Urinary bladder (tissue), 4 donors: ENCODE measurements at places on chromosomes 1 and 21.

DNA sequence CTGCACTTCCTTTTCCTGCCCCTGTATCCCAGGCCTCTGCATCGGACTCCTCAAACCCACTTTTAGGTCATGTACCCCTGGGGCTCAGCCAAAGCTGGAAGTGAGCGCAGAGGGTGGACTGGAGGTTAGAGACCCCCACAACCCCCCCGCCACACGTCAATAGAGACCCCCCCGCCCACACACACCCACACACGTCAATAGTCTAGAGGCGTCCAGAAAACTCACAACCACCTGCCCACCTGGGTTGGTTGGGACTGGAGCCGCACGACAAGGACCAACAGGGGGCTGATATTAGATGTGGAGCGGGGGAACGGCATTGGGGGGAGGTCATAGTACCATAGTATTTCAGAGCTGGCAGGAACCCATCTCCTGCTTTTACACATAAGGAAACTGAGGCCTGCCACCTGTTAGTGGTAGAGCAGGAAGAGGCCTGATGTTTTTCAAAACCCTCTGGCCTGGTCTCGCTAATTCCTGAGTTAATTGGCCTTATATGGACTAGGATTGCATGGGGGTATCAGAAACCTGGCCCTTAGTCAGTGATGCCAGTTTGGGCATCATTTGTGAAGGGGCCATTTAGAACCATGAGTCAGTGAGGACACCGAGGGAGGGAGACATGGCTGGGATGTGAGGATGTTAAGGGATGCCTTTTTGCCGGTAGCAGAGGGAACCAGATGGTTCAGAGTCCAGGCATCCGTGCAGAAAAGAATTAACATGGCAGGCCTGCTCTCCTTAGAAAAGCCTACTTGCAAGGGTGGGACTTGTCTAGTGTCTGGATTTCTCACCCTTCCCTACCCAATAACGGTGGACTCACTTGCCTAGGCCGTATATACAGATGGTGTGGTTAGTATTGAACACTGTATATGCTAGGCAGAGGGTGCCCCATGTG is 1.1 kb downstream of the NENF start:
- DNase-seq, result no peak

- no peak for DNase-seq
These were observed 1.7 kb downstream of the HSPG2 start for GRCh38 chr1:21935393-21935804.

DNA sequence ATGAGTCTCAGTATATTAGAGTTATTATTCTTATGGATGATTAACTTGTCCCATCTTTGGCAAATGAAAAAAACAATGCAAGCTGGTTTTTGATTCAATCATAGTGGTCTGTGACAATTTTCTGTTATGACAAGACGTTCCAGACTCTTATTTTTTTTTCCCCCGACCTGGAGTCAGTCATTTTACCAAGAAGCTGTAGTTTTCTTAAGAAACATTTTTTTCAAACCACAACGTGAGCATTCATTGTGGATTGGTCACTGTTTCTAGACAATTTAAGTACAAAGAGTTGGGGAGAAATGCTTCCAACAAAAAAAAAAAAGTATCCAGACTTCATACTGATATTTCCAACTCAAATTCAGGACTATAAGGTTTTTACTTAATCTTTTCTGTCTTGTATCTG is 8.0 kb upstream of the ANGPTL3 start:
- no peak for DNase-seq

DNA sequence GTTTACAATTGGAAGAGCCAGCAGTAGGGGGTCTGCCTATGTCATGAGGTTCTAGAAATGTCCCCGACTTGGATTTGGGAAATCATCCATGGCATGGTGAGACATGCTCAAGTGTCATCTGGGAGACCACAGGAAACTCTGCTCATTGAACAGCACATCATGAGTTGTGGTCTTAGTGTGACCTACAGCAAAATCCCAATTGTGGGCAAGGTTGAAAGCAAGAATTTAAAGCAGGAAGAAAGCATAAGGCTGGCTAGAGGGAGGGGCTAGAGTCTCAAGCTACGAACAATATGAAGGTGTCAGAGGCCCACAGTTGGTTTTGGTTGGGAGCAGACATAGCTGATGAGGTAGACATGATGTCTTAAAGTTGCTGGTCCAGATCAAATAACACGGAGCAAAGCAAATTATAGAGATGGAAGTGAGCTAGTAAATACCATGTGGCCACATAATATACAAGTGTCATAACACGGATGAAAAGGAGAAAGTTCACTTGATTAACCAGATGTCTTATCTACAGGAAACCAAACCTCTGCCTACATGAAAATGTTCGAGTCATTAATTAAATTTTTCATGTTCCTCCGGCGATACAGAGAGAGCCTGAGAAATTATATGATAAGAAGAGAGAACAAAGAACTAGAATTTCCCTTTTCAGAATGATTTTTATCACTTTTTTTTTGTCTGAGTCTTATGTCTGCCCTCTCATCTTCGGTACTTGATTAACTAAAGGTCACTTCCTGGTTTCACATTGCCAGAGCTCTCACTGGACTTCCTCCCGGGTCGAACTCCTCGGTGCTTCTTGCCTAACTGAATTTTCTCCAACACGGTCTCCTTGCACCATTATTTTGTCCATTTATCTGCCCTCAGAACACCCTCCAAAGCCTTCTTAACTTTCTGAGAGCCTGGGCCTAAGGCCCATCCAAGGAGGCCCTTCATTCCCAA is 67.5 kb upstream of the DUSP10 start:
- DNase-seq, result no peak

GRCh38 chr1:223738465-223739365 is 26.4 kb downstream of the CAPN2 start:
- DNase-seq, result no peak

DNA sequence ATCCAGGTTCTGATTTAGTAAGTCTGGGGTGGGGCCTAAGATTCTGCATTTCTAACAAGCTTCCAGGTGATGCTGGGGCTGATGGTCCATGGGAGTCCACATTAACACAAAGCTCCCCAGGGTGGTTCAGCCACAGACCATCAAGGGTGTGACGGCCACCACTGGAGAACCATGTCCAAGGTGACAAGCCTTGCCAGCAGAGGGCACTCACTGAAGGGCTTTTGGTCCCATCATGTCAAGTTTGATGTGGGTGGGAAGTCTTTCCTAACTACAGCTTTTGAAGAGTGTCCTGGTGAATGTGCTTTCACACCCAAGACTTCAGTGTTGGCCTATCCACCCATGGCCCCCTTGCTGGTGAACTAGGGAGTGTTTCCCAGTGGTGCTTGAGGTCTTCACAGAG is 67.1 kb downstream of the UBE2T start:
- no peak for DNase-seq

DNA sequence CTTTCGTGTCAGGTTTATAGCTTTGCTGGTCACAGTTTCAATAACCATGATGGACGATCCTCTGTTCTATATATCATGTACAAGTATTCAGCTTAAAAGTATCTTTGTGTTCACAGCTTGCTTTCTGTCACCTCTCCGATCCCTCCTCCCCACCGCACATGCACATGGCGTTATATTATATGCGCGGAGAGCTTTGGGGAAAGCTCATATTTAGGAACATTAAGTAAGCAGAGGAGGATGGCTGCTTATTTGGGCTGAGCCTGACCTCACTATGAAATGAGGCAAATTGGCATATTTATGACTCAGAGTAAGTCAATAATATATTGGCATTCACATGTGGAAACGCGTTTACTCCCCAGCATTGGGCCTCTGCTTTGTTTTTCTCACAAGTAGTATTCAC is 360.5 kb downstream of the HLX start:
- DNase-seq, result no peak

DNA sequence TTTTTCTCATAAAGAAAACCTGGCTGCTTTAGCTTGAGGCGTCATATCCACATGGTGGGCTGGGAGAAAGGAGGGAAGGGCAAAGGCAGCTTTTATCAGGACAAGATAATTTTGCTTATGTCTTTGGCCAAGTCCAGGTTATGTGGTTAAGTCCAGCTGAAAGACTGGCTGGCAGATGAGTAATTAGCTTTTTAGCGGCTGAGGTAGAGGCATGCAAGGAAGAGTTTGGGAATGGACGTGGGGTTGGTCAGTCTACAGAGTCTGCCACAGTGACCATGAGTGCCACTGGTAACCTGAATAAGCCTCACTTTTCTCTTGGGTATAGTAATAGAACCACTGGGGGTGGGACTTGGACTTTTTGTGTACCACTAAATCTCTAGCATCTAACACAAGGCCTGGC is 39.8 kb downstream of the NEK7 start:
- DNase-seq, result no peak

GRCh38 chr1:221839782-221840395 is 98.0 kb upstream of the DUSP10 start:
- DNase-seq, result no peak

DNA sequence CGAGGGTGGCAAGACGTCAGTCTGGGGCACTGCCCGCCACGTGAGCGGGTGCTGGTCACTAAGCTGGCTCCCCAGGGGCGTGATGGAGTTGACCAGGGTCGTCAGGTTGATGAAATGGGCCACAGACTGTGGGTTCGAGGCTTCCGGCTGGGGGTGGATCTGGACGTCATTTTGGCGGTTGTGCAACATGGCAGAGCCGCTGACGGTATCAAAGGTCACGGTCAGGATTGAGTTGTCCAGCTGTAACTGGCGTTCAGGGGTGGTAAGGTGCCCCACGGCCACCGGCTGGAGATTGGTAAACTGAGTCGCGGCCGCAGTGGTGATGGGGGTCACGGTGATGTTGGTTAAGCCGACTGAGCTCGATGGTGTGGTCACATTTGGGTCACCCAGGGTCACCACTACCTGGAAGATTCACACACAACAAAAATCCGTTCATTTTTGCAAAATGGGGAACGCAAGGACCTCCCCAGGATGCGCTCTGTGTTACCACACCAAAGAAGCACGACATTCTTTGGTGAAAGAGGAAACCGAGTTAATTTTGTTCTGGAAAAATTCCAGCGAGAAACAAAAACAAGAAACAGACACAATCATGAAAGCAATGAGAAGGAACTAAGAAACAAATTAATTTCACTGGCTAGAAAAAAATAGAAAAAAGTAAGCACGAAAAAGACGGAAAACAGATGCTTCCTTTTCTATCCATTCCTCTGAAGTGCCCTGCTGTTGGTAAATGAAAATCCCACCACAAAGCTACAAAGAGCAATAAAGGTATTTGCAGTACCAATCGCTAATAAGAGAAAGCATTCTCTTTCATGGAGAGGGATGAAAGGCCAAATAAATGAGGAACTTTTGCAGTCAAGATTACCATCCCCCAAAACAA is 34.7 kb upstream of the RIPK4 start:
- no peak for DNase-seq

DNA sequence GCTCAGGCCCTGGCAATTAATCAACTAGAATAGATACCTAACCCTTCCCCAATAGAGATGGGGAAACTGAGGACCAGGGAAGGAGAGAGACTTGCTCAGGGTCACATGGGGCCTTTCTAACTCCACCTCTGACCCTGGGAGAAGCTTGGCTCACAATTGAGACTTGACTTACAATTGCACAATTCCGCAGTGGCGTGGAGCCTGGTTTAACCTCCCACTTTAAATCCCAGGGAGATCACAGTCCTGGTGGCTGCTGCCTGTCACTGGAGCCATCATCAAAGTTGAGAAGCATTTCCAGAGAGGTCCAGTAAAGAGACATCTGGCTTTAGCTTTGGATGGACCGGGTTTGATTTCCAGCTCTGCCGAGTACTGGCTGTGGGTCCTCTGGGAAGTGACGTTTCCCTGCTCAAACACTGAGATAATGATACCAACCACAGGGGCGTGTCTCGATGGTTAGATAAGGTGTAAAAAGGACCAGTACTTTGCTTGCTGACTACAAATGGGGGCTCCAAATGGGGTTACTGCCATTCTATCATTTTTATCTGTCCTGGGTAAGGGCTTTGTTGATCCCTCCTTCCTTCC is 39.3 kb downstream of the TRIM62 start:
- no peak for DNase-seq

- DNase-seq, result no peak
These were observed 85.8 kb upstream of the ZNF648 start for GRCh38 chr1:182147136-182147820.

DNA sequence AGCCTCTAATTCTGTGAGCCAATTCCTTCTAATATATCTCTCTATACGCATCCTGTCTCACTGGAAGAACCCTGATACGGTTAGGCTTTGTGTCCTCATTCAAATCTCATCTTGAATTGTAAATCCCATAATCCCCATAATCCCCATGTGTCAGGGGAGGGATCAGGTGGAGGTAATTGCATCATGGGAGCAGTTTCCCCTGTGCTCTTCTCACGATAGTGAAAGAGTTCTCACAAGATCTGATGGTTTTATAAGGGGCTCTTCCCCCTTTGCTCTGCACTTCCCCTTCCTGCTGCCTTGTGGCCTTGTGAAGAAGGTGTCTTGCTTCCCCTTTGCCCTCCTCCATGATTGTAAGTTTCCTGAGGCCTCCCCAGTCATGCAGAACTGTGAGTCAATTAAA is 116.1 kb downstream of the MRPS6 start:
- no peak for DNase-seq

DNA sequence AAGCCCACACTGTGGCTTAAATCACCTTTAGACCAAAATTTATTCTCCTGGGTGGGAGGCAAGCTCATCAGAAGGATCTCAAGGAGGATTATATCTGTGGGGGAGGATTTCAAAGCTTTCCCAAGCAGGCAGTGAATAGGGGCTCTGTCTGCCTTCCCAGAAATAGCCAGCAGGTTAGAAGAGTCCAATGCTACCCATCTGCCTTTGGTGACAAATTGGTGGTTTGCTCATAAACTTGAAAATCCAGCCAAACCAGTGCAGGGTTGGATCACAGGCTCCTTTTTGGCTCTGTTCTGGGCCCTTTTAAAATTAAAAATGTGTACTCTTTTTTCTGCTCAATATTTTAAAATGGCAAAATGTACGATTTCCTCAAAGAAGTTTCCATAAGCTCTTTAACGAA is 118.9 kb upstream of the ZC3H11B start:
- DNase-seq, result no peak

DNA sequence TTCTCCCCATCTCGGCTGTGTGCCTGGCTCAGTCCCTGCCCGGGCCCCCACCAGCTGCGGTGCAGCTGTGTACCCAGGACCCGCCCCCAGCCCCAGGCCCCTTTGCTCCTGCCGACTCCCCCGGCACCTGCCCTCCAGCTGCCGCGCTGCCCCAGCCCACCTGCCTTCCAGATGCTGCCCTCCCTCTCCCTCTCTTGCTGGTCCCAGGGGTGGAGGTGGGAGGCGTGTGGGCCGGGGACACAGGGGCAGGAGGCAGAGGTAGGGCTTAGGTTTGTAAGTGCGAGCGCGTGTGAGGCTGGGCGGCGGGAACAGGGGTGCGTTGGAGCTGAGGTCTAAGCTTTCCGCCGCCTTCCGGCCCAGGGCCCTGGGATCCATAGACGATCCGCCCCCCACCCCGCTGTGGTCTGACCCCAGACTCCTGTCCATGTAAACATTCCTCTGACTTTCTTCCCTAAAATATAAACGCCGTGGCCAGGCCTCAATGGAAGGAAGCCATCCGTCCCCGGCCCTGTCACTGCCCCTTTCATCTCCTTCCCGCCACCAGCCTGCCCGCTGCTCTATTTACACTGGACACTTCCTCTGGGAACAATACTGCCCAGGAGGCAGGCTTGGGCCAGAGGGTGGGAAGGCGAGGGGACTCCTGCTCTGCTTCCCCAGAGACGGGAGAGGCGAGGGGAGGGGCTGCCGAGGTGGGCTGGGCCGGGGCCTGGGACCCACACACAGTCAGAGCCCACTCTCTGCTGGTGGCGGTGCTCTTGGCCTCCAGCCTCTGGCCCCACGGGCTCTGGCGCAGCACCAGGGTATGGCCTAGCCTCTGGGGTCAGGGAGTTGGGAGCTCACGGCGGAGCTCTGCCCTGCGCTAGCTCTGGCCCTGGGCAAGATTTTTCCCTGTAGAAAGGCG is 128.3 kb downstream of the CASZ1 start:
- DNase-seq, result no peak
